ENCODE measurements at places on chromosomes 2 and 18.

- DNase-seq, result no peak
Measured at GRCh38 chr2:21924640-21925285, 801.0 kb downstream of the TDRD15 start.

GRCh38 chr2:24365051-24365450 lies 4.7 kb upstream of the ITSN2 start:
- DNase-seq, result peak; percentile 81

GRCh38 chr2:104501342-104501741 lies 352.6 kb upstream of the POU3F3 start:
- no peak for DNase-seq

DNA sequence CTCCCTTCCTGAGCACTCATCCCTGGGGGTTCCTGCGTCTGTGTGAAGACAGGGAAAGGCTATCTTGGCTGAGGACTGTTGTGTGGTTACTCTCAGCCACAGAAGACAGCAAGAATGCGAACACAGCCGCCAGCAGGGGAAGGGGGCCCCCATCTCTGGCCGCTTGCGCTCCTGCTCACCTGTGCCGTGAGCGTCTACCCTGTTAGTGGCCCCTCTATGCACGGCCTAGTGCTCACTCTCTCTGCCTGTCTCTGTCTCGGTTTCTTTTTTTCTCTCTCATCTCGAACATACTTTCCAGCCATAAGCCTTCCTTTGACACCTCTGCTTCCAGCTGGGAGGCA lies 206.7 kb upstream of the APCDD1 start:
- no peak for DNase-seq

GRCh38 chr2:190535121-190535439 lies 558 bp upstream of the NEMP2 start:
- no peak for DNase-seq

GRCh38 chr2:167833294-167833693 lies 414.1 kb downstream of the STK39 start:
- DNase-seq, result no peak

DNA sequence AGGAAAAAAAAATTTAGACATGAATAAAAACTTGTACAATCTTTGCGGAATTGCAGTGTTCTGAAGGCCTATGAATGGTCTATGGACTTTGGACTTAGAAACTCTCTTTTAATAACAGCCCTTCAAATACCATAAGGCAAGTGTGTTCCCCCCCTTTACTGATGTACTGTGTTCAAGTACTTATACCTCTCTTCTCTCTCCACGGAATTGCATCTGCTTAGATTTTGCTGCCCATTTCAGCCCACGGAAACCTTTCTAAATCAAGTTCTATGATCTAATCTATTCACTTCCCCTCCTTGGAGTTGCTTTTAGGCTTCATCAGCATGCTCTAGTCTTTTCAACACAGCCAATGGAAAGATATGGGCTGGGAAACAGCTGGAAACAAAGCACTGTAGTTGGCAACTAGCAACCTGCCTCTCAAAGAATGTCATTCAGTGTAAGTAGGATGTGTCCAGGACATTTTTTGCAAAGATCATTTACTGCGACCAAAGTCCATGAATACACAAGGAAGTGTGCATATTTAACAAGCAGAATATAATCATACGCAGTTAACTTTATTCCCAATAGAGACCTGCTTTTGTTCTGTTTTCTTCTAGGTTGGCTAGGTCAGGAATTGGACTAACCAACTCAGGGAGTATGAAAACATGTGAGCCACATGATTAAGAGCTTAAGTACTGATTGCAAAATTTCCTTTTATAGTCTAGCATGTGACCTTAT lies 58.0 kb downstream of the SLC40A1 start:
- DNase-seq, result no peak

DNA sequence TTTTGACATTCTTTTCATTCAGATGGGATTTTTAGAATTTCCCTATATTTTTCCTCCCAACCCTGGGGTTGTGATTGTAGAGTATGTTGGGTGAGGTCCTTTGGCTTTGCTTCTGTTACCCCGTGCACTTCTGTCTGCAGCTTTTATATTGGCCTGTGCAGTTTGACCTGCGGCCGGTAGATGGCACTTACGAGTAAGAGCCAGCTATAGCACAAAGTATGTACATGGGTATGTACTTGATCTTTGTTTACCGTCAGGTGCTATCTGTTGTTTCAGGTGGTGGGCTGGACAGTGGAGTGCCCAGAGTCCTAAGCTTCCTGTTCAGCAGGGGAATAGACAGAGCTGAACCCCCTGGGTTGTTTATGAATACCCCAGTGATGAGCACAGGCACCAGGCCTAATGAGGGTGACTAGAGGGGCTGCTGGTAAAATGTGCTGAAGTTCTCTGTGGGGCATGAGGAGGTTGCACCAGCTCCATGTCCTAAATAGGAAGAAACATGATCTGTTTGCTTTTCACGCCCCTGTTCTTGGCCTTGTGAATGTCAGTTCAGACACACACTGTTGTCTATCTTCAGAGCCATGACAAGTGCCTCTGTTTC lies 58.9 kb upstream of the THUMPD2 start:
- no peak for DNase-seq

DNA sequence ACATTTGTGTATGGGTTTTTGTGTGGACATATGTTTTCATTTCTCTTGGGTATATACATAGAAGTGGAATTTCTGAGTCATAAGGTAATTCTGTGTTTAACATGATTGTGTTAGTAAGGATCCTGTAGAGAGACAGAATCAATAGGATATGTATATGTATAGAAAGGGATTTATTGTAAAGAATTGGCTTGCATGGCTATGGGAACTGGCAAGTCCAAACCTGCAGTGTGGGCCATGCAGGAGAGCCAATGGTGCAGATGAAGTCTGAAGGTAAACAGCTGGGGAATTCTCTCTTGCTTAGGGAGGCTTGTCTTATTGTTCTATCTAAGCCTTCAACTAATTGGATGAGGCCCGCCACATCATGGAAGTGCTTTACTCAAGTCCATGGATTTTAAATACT lies 39.2 kb upstream of the IL1R2 start:
- no peak for DNase-seq

GRCh38 chr2:69936906-69937305 lies 22.0 kb downstream of the MXD1 start:
- no peak for DNase-seq

GRCh38 chr2:201939453-201939941 lies 94.2 kb upstream of the FZD7 start:
- DNase-seq, result no peak

DNA sequence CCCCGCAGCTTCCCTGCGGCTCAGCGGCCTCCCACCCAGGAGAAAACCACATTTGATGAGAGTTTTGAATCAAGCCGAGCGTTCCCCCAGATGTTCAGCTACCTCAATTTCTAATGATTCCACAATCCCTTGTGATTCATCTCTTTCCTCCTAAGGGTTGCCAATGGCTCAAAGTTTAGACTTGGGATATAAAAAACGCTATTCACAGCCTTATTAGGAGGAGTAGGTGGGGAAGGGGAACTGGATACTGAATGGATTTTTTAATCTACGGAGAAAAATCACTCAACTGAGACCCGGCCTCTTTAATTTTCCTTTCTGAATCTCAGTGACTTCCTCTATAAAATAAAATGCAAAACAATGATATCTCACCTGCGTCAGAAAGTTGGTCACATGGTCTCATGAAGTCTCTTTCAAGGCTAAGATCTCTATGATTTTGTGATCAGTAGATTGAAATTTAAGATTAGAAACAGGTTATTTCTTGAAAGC lies 192.6 kb upstream of the TCF4 start:
- no peak for DNase-seq

DNA sequence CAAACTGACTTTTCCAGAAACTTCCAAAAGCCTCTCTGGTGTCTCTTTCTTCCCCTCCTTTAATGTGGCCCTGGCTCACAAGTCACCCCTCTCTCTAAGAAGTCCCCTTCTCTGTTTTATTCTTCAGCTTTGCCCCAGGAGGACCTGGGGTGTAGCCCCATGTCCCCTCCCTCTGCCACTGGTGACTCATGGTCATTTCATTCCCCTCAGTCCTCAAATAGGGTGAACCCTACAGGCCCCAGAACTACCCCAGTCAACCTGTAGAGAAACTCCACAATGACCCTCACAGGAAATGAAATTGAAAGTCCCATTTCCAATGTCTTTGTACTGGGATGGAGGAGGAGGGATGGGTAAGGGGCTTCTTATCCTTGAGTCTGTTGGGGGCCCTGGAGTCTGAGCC lies 6.2 kb upstream of the SPEG start:
- no peak for DNase-seq

GRCh38 chr18:56258178-56258577 lies 380.2 kb downstream of the TXNL1 start:
- DNase-seq, result no peak

GRCh38 chr18:35526495-35527059 lies 28.8 kb upstream of the INO80C start:
- DNase-seq, result peak; percentile 2

GRCh38 chr18:42586601-42587000 lies 528.9 kb downstream of the RIT2 start:
- no peak for DNase-seq

DNA sequence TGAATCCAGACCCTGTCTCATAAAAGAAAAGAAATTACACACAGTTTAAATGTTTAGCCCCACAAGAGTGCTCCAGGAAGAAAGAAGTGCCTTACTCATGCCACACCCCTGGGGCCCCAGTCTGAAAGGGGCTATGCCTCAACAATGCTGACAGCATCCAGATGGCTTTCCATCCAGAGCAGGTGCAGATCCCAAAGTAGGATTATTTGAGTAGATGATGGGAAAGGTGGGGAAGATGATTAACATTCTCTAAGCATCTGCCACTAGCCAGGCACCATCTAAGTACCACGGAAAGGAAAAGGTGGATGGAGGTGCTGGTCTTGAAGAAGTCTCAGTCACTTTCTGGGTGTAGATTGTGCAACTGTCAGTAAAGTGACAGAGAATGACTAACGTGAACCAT lies 16.3 kb downstream of the DPYSL5 start:
- DNase-seq, result no peak

- peak; percentile 69 for DNase-seq
Measured at GRCh38 chr18:79208906-79209305, 139.7 kb downstream of the ATP9B start.

DNA sequence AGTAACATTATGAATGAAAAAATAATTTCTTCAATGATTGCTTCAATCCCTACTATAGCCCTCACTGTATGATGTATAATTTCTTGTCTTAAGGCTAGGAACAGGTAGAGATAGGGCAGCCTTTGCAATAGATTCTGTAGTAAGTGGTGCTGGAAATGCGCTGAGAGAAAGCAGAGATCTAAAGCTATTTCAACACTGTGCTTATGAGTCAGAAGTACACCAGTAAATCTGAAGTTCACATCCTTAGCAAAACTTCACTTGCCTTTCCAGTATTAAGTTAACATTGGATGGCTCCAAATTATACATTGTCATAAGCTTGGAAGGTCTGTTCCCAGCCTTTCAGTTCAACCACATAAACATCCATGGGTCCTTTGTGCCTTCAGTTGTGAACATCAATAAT lies 178.2 kb upstream of the EPHA4 start:
- DNase-seq, result no peak
